ENCODE measurements at places on chromosomes 2 and 18.

DNA sequence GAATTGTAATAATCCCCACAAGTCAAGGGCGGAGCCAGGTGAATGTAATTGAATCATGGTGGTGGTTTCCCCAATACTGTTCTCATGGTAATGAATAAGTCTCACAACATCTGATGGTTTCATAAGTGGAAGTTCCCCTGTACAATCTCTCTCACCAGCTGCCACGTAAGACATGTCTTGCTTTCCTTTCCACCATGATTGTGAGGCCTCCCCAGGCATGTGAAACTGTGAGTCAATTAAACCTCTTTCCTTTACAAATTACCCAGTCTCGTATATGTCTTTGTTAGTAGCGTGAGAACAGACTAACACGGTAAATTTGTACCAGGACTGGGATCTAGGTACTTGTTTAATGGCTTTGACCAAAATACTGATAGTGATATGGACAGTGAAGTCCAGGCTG lies 744.3 kb upstream of the REG3G start:
- no peak for DNase-seq

DNA sequence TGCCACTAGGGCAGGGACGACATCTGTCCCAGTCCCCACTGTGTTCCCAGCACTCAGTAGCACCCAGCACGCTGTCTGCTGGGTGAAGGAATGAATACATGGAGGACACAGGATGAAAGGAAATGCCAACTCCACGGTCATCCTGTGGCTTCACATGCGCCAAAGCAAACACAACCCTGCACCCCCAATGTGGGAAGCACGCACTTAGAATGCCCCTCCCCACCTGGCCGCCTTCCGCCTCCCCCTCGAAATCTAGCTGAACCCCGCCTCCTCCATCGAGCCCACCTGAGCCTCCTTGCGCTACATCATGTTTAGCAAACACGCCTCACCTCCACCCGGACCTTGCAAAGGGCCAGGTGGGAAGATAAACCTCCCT lies 33.9 kb downstream of the ADCY3 start:
- DNase-seq = no peak

DNA sequence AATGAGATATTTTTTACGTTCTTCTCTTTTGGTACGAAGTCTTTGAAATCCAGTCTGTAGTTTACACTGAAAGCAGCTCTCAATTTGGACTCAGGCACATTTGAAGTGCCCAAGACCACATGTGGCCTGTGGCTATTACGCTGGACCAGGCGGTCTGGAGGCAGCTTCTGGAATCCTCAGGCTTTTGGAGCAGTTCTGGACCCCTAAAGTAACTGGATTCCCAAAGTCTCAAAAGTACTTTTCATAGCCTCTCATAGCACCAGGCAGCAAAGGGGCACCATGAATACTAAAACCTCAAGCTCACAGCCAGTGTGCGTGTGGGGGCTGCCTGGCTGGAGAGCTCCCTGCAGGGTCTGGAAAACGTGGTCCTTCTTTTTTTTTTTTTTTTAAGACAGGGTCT lies 119.0 kb downstream of the SMAD7 start:
- DNase-seq = no peak

DNA sequence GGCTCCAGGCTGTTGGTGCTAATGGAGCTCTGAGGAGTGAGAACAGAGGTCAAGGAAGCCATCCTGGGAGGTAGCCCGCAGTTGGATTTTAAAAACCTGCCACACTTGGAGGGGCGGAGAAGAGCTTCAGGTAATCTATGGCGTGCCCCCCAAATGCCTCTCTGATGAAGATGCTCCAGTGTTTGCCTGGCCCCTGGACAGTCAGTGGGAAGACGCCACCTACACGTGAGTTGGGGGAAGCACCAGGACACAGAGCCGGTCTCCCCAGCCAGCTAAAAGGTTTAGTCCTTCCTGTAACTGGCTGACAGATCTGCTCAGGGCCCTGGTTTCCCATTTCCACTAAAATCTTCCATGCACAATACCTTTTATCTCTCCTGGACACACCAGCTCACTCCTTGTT lies 225.0 kb downstream of the TTC32 start:
- no peak for DNase-seq

GRCh38 chr2:108824316-108825070 lies 37.9 kb downstream of the CCDC138 start:
- DNase-seq = no peak

DNA sequence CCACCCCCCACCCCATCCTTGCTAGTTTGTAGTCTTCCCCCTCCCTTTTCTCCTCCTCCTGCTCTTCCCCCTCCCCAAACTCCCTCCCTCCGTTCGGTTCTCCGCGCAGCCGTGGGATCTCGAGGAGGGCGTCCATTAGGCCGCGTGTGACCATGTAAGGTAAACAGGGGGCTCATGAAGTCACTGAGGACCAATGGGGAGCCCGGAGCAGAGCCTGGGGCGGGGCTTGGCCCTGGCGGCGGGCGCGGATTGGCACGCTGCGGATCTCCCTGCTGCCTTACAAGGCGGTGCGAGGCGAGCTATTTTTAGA lies 246 bp upstream of the KLF7 start:
- peak; percentile 100 for DNase-seq

- DNase-seq = no peak
Measured at GRCh38 chr18:69844656-69845055, 103.0 kb downstream of the CD226 start.

- DNase-seq = peak; percentile 97
Measured at GRCh38 chr2:152542995-152543481, 174.2 kb downstream of the PRPF40A start.

- no peak for DNase-seq
Measured at GRCh38 chr2:230765611-230766300, 53.1 kb downstream of the CAB39 start.

DNA sequence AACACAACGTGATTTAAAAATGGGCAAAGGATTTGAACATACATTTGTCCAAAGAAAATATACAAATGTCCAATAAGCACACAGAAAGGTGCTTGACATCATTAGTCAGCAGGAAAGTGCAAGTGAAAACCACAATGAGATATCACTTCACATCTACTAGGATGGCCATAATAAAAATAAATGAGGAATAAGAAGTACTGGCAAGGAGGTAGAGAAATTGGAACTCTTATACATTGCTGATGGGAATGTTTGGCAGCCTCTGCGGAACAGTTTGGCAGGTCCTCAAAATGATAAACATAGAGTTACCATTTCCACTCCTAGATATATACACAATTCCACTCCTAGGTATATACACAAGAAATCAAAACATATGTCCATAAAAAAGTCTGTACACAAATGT lies 51.0 kb upstream of the PGAP1 start:
- no peak for DNase-seq

GRCh38 chr2:108399479-108399878 lies 21.7 kb downstream of the SULT1C4 start:
- DNase-seq = no peak

- no peak for DNase-seq
Measured at GRCh38 chr18:5787936-5788335, 107.4 kb downstream of the TMEM200C start.
